Femur (tissue), 1 donor: ENCODE measurements at places on chromosomes 4 and X.

DNA sequence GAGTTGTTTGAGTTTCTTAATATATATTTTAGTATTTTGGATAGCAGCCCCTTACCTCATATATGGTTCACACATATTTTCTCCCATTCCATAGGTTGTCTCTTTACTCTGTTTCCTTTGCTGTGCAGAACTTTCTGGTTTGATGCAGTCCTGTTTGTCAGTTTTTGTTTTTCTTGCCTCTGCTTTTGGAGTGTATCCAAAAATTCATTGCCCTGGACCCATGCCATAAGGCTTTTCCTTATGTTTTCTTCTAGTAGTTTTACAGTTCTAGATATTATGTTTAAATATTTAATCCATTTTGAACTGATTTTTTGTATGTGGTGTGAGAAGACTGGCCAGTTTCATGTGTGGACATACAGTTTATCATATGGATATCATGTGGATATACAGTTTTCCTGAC lies 58.5 kb upstream of the NUDT6 start:
- DNase-seq, result no peak

- no peak for DNase-seq
Observed at GRCh38 chr4:26192899-26193869, 127.6 kb upstream of the RBPJ start.

- no peak for DNase-seq
Observed at GRCh38 chr4:146112389-146112788, 63.1 kb upstream of the LSM6 start.

- DNase-seq, result peak; percentile 44
Observed at GRCh38 chrX:31092476-31092875, 20.6 kb upstream of the FTHL17 start.

GRCh38 chr4:154743683-154744340 lies at the start of gene LRAT:
LRAT (plus strand) TSS chr4:154744000; CDS start chr4:154744327, 327 bp downstream.
- peak; percentile 37 for DNase-seq

DNA sequence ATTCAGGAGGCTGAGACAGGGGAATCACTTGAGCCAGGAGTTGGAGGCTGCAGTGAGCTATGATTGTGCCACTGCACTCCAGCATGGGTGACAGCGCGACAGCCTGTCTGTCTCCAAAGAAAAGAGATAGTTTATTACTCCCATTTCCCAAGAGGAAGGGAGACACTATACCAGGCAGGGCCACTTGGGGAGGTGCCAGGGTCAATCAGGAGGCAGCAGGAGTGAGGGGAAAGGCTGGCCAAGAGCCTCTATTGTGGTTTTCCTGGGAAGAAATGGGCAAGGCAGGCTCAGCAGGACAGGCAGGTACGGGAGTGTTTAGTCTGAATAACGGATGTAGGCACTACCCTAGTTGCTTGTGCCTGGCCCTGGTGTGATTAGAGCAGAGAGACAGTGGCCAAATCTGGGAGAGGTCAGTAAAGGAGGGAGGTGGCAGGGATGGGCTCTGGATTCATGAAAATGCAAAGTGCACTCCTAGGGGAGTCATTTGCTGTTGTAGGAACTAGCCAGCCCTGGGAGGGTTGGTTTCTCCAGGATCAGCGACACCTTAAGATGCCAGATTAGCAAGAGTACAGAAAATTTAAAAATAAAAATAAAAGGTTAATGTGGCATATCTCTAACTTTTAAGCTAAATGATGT lies 20.2 kb upstream of the CDKN2AIP start:
- no peak for DNase-seq

GRCh38 chr4:133151691-133152329 lies 2.7 kb downstream of the PCDH10 start:
- DNase-seq, result peak; percentile 32

DNA sequence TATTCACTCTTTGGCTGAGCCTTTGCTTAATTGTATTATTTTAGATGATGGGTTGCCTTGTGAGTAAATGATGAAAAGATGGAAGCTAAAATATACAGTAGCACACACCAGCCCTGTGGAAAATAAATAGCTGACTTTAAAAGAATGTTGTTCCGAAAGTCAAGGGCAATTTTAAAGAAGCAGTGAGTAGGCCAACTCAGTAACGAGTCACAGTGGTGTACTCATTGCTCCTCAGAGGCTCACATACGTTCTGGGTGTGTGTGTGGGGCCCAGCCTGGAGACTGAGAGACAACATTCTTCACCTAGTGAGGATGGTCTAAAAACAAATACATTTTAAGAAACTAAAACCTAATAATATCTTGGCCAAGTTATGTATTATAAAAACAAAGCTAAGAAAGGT lies 640.3 kb downstream of the TRIML1 start:
- DNase-seq, result no peak

DNA sequence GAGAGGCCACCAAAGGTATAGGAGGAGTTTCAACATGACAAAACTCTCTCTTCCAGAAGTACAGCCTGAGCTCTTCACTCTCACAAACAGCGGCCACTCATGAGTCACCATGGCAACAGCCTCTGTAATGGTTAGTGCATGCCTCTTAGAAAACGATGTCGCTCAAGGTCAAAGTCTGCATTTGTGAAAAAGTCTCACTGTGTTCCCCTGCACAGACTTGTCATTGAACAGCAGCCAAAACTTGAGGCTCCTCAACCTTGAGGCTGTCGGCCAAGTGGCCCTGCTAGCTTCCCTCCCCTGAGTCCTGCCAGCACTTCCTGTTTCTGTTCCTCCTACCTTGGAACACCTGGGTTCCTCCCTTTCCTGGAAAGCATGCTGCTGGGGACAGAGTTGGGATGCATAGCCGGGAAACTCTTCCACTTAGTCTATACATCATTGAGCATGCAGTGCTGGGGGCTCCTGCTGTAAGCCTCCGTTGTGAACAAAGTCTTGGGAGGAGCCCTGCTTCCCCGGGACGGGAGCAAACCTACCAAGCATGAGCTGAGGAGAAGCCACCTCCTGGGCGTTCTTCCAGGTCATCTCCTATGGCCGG lies 66.6 kb downstream of the ING2 start:
- no peak for DNase-seq

- DNase-seq, result no peak
Observed at GRCh38 chr4:2886161-2886560, 42.5 kb downstream of the ADD1 start.

DNA sequence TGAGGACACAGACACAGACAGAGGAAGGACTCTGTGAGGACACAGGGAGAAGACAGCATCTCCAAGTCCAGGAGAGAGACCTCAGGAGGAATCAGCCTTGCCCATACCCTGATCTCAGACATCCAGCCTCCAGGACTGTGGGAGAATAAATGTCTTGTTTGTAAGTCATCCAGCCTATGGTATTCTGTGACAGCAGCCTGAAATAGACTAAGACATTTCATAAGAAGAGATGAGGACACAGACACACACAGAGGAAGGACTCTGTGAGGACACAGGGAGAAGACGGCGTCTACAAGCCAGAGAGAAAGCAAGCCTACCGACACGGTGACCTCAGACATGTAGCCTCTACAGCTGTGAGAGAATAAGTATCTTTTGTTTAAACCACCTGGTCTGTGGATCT lies 112.1 kb downstream of the DHRSX start:
- DNase-seq, result no peak

DNA sequence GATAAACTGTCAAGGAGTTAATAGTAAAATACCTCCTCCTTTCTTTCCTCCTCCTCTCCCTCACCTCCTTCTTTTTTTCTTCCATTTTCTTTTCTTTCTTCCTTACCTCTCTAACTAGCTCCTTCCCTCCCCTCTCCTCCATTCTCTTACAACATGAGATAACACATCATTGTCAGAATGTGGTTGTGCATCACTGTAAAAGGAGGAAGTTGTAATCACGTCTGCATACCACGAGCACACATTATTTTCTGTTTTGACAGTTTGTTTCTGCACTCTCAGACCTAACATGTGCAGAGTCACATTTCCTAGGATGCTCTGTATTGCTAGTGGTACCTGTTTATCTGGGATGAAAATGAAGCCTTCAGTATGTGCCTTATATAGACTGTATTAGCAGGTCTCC lies 9.1 kb downstream of the SLIT2 start:
- no peak for DNase-seq

- no peak for DNase-seq
Observed at GRCh38 chr4:84680956-84681355, 98.0 kb downstream of the CDS1 start.

DNA sequence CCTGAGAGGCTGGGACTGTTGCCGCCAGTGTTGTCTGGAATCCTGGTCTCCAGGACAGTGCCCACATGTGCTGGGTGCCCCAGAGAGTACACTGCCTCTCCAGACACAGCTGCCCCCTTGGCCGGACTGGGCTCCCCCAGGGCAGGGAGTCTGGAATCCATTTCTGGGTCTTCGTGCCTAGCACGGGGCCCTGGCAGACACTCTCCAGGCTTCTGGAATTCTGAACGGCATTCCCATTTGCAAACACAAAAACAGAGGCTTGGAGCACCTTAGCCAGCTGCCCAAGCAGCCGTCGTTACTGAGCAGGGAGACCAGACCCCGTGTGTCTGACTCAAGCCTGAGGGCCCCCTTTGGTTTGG lies 20.8 kb downstream of the HMX1 start:
- no peak for DNase-seq

GRCh38 chr4:40548256-40548655 lies 81.4 kb downstream of the RBM47 start:
- DNase-seq, result no peak
